ENCODE measurements at places on chromosomes 1 and 21.

DNA sequence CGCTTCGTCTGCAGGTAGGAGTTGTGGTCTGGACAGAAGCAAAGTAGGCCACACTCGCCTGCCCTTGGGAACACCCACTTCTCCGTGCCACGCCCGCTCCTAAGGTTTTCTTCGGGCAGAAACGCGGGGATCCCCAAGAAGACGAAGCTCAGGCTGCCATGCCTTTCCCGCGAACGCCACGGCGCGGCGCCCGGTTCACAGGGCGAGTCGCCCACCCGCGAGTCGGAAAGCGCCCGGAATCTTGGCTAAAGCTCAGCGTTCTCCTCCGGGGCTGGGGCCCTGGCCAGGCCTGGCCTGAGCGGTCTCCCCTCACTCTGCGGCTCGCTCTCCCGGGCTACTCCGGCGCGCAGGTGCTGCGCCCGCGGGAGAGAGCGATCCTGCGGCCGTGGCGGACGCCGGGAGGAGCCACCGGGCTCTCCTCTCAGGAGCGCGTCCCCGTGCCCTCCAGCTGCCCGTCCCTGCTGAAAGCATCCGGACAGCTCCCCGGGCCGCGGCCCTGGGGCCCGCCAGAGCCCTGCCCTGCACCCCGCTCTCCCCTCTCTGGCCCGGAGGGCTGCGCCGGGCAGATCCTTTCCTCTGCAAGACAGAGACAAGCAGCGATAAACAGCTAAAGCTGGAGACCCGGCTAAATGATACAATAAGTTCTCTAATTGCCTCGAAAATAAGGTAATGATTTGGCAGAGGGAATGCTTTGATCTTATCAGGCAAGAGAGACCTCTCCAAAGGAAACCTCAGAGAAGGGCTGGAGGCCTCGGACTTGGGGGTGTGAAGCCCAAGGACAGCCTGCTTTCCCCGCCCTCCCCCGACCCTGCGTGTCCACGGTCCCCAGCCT, 6.7 kb upstream of the WNT2B start:
- peak; percentile 26 for DNase-seq

DNA sequence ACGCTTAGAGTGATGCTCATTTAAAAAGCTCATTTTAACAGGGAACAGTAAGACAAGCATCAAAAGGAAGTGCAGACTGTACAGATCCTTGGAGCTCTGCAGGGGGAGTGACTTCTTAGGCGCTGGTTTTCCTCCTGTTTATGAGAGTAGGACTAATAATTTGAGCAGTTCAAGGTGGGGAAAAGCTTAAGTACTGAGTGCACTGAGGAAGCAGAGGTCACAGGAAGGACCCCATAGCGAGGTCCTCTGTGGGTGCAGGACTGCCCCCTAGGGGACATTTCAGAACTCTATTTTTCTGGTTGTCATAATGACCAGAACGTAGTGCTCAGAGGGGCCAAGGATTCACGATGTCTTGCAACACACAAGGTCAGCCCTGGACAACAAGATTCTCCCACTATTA, 112.1 kb downstream of the HLCS start:
- DNase-seq, result peak; percentile 51

DNA sequence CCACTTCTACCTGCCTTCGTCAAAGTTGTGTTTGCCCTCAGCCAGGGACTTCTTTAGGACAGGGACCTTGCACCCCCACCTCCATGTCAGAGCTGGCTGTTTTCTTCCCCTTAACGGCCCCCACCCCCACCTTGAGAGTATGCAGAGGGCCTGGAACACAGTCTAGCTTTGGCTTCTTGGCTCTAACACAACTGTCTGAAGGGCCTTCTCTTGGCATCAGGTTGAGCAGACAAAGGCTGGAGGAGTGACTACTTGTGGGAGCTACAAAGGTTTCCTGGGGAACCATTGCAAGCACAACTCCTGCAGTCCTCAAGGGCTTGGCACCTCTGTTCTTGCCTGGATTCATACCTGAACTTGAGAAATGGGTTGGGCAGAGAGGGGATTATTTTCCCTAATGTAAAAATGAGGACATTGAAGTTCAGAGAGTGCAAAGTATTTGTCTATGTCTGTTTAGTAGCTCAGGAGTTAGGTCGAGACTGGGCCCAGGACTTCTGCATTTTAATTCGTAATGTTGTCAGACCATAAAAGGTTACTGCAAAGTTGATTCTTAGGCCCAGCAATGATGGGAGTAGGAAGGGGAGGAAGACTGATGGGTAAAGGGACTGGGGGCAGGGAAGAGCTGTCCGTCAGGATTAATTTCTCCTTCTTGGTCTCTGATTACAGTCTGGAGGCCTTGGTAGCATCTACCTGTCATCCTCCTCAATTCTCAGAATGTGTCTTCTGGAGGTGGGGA, 2.6 kb downstream of the CYP4B1 start:
- no peak for DNase-seq

- no peak for DNase-seq
These were observed 45.1 kb downstream of the TRPM2 start for GRCh38 chr21:44398499-44398898.

- DNase-seq, result no peak
These were observed 65.6 kb upstream of the CD1D start for GRCh38 chr1:158115126-158115525.

DNA sequence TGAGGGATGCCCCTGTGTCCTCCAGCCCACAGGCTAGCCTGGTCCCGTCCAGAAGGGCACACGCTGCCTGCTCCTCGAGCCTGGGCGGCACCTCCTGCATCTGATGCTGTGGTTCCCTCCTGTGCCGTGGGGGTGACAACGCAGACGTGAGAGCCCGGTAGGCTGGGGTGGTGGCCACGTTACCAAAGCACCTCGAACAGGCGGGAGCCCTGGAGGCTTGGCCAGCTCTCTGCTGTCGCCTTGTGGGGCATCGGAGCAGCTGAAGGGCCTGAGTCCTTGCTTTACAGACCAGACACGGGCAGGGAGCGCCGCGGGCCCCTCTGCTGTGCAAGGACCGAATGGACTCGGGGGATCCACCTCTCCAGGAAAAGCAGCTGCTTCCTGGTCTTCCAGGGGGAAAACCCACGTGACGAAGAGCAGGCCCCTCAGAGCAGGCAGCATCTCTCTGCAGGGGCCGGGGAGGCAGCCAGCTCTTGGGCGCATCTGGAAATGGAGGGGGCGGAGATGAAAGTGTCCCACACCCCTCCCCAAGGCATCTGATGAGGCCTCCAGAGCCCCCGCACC, 133.3 kb downstream of the NPHP4 start:
- no peak for DNase-seq

- DNase-seq, result no peak
These were observed 13.9 kb upstream of the CPT2 start for GRCh38 chr1:53182716-53183094.

DNA sequence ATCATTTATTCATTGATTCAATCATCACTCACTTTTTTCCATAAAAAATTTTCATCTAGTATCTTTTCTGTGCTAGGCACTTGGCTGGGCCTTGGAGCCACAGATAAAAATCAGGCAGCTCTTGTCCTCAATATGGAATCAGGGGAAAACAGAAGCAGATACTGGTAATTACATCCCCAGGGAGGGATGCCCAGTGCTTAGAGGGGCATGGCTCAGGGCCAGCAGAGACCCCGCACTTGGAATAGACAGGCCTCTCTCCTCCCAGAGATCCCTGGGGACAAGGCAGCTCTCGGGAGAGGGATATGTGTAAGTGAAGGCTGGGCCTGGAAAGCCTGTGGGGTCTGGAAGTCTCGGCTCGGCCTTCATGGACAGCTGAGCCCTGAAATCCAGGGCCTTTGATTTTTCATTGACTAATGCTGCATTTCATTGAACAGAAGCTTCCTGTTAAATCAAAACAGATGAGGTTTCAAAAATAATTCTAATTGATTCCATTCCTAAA, 180.4 kb downstream of the FOXD2 start:
- DNase-seq, result no peak

DNA sequence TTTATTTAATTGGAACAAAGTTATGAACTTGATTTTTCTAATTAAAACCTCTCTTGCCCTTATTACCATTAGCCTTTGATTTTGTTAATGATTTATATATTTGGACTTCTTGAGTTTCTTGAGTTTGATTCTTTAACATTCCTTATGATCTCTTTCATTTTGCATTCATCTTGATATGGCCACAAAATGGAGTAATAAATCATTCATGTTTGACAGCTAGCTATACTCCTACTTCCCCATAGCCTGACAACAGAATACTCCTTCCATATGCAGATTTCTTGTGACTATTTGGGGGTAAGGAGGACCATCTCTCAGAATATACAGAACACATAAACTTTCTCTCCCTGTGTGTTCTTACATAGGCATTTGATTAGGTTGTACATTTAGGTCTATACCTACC, 119.6 kb downstream of the SYT14 start:
- no peak for DNase-seq

- no peak for DNase-seq
These were observed 52.5 kb downstream of the ANGPTL1 start for GRCh38 chr1:178818416-178818815.

DNA sequence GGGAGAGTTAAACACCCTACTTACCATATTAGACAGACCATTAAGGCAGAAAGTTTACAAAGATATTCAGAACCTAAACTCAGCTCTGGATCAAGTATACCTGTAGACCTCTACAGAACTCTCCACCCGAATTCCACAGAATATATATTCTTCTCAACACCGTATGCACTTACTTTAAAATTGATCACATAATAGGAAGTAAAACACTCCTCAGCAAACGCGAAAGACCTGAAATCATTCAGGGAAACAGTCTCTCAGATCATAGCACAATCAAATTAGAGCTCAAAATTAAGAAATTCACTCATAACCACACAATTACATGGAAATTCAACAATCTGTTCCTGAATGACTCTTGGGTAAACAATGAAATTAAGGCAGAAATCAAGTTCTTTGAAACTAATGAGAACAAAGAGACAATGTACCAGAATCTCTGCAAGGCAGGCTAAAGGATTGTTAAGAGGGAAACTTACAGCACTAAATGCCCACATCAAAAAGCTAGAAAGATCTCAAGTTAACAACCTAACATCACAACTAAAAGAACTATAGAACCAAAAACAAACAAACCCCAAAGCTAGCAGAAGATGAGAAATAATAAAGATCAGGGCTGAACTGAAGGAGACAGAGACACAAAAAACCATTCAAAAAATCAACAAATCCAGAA, 19.1 kb downstream of the CD84 start:
- DNase-seq, result no peak

DNA sequence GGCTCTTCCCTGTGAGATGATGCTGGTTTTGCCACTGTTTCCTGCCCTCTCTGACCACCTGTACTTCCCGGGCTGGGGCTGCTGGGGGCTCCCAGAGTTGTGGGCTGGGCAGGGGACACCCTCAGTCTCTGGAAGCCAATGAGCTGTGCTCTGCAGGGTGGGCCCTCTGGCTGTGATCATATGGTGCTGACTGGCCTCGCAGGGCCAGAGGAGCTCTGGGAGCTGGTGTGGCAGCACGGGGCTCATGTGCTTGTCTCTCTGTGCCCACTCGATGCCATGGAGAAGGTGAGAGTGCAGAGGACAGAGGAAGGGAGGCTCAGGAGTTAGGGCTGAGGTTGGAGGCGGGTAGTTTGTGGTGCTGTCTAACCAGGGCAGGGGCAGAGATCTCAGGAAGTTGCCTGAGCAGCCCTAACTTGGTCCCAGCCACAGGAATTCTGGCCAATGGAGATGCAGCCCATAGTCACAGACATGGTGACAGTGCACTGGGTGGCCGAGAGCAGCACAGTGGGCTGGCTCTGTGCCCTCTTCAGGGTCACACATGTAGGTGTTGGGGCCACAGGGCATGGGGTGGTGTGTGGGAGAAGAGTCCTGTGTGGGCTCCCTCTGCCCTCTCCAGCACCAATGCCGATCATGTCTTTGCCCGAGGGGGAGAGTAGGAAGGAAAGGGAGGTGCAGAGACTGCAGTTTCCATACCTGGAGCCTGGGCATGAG, 5.7 kb upstream of the LGR6 start:
- DNase-seq, result no peak

DNA sequence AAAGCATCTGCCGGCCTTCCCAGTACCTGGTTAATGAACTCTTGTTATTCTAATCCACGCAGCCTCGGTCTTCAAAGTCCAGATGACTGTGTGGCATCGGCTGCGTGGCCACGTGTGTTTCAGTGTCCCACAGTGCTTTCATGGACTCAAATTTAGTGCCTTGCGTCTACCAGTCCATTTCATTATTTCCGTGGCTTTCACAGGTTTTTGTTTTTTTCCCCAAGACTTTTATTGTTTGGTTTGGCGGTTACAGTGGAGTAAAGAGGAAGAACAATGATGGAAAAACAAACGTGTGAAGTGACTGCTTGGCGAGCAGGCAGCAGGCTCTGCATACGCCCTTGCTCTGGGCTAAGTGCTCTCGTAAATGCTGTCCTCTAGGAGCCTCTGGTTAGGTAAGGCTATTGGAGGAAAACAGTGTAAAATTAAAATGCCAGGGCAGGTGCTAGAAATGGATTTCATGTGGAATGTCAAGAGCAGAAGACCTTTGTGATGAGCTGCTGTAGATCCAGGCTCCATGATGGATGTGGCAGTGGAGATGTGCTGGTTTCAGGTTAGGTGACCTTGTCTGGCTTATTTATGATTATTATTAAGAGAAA, 536.3 kb downstream of the KIF26B start:
- DNase-seq, result no peak

GRCh38 chr1:215583185-215583749, 16.2 kb downstream of the KCTD3 start:
- no peak for DNase-seq

DNA sequence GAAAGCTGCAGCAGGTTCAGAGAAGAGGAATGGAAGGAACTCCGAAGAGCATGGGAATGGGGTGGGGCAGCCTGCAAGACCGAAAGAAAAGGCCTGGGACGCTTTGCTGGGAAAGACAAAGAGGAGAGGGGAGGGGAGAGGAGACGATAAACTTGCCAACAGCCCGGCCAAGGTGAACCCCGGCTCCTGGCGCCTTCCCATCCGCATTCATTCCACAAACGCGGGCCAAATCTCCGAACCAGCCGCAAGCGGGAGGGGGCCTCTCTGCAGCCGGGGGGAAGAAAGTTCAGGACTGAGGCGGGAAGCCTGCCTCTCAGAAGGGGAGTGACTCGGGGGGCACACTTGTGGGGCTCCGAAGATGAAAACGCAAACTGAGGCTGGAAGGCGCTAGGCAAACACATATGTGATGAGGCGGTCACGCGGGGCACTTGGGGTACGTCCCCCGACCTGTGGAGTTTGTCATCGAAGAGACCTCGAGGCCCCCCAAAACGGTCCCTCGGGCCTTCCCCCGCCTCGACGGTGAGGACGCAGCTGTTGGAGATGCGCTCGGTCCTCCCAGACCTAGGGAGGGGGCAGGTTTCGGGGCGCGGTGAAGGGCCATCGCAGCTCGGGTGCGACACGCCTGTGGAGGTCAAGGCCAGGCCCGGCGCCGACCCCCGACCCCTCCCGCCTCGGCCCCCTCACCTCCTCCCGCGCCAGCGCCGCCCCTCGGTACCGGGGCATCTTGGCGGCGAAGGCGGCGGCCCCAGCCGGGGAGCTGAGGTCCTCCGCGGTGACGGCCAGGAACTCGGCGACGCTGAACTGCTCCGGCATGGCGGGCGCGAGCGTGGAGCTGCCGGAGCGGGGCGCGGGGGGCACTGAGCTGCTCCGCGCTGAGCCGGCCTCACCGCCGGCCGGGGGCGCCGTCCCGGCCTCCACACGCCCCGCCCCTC, at the start of gene ASAP3:
Gene ASAP3, minus strand, starts transcription at position 859 of the 932 bp plus-strand sequence. Its CDS starts 46 bp downstream, at position 813.
- no peak for DNase-seq

GRCh38 chr1:119285482-119285881, 83.1 kb upstream of the HAO2 start:
- DNase-seq, result peak; percentile 56

GRCh38 chr1:47659146-47659545, 221.3 kb downstream of the FOXD2 start:
- no peak for DNase-seq

GRCh38 chr1:53851571-53852285, 13.6 kb upstream of the NDC1 start:
- DNase-seq, result no peak

GRCh38 chr21:40636026-40636425, 210.9 kb downstream of the DSCAM start:
- no peak for DNase-seq
